ENCODE measurements at places on chromosomes 2 and 18. TPM values are rescaled to one million over a fixed set of nuclear protein-coding genes. Genes with fewer than 3 reads are reported as not detected.

- no peak for DNase-seq
Measured at GRCh38 chr2:20543469-20544152, 96.7 kb downstream of the RHOB start.

DNA sequence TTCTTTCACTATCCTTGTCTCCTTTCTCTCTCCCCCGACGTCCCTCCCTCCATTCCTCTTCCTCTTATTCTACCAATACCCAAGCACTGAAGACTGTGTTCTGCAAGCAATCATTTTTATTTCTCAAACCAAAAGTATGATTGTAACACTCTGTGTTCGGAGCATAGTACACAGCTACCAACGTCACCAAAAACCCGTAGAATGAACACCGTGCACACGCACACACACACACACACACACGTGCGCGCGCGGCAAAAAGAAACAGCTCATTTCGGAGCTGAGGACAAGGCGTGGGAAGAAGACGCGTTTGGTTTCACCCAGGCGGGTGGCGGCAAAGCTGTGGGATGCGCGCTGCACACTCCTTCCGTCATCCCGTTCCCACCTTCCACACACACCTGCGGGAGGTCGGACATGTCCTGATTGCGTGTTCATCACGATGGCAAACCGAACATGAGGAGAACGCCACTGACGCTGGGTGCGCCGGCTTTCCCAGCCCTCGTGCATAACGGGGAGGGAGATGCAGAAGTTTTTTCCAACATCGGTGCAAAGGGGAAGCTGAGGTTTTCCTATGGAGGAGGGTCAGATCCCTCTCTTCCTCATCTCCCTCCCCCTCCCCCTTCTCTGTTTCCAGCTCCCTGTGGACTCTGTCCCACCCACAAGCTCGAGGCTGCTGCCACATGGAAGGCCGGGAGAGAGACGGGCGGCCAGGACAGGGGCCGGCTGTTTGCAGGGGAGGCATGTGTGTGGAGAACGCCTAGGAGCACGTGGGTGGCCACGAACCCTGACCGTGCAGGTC is 20.4 kb downstream of the MBP start:
- peak; percentile 48 for DNase-seq

DNA sequence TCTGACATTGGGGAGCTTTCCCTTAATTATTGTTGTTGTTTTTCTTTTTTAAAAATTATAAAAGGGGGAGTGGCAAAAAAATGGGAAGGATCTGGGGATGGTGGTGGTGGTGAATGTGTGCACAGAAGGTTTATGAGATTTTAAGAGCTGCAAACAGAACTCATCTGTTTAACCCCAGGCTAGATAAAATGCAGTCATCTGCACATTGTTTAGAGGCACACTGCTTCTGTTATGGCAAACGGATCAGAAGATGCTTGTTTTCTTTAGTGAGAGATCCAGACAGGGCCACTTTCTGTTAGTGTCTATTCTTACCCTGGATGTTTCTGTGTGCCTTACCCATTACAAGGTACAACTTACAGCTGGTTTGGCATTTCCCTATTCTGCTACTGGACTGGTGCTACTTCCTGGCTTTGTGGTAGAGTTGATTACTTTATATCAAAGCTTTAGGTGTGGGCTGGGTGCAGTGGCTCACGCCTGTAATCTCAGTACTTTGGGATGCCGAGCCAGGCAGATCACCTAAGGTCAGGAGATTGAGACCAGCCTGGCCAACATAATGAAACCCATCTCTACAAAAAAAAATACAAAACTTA is 68.2 kb upstream of the NRP2 start:
- no peak for DNase-seq

DNA sequence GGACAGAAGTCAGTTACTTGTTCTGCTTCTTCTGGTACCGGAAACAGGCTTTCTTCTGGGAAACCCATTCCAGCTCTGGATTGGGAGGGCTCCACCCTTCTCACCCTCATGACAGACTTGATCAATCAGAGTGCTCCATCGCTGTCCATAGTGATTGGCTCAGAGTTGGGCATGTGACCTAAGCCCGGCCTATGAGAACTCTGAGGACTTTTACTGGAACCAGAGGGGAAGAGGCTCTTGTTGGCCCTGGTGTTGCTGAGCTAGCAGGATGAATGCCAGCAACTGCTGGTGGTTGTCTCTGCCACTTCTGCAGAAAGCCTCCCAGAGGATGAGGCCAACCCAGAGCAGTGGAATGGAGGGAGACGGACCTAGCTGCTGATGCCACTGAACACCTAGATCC is 33.3 kb downstream of the TMEM37 start:
- no peak for DNase-seq

- DNase-seq, result no peak
Measured at GRCh38 chr2:10283106-10284062, 19.3 kb upstream of the HPCAL1 start.

DNA sequence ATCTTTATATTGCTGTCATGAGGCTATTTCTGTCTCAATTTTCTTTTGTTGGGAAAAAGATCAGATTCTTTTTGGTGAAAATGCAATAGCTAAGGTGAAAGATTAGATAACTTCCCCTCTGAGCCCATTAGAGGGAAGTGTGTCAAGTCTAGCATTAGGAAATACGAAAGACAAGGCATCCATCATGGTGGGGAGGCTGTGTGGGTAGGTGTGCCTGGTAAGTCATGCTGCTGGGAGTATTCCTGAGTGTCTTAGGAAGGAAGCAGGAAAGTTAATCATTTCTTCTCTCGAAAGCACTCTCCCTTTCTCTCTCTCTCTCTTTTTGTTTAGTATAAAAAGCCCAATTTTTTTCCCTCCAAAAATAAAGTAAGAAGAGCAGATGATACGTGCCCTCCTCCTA is 780.2 kb upstream of the FSHR start:
- no peak for DNase-seq

GRCh38 chr18:63971320-63972001 is 1.6 kb downstream of the SERPINB8 start:
- no peak for DNase-seq

- DNase-seq, result no peak
Measured at GRCh38 chr2:36748166-36748565, 51.7 kb downstream of the VIT start.

- DNase-seq, result no peak
Measured at GRCh38 chr2:20352230-20352578, 1.6 kb upstream of the PUM2 start.

DNA sequence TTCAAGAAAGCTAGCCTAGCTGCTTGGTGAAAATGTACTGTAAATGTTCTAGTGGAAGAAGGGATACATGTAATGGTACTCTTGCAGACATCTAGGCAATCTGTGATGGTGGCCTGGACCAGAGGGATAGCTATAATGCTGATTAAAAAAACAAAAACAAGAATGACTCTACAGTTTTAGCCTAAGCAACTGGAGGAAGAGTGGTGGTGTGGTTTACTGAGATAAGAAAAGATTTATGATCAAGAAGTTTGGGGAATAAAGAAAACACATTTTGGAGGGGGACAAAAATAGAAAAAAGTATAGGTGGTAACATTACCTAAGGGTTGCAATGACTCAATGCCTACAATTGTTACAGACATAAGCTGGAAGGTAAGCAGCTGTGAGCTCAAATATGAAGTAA is 1080.7 kb upstream of the CELF4 start:
- no peak for DNase-seq

DNA sequence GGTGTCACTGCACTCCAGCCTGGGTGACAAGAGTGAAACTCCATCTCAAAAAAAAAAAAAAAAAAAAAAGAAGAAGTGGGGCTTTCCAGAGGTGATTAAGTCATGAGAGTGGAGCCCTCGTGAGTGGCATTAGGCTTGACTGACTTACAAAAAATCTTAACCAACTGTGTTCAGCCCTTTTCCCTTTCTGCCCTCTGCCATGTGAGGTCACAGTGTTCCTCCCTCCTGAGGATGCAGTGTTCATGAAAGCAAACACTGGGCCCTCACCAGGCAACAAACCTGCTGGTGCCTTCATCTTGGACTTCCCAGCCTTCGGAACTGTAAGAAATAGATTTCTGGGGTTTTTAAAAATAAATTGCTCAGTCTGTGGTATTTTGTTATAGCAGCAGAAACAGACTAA is 37.0 kb upstream of the METTL21A start:
- no peak for DNase-seq

GRCh38 chr18:58113337-58113736 is 69.3 kb downstream of the NEDD4L start:
- no peak for DNase-seq

DNA sequence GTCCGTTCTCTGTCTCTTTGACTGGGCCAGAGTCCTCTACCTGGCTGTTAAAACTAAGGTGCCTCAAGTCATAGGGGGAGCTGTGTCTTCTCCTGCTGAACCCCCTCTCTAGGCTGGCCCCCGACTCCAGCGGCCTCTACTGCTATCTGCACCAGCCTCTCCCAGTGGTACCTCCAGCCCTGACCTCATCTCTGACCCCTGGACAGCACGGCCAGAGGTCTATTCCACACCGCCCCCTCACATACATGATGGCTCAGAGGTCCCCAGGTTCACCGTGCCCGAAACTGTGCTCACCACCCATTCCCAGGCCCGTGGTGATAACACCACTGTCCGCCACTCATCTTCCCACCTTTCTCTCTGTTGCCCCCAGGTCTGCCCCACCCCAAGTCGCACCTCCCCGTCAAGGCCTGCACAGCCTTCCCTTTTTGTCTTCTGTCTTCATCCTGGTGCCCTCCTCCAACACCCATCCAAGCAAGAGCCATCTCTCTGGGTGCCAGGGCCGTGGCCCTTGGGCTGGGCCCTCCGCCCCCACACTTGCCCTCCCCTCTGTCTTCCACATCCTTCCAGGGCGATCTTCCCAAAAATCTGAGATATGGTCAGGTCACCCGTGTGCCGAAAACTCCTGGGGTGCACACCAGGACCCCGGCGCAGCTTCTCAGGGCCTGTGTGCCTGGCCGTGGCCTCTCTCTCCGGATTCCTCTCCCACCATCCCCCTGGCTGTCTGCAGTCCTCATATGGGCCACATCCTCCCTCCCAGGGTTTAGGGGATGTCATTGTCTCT is 134.4 kb upstream of the ID2 start:
- no peak for DNase-seq

- no peak for DNase-seq
Measured at GRCh38 chr2:221897718-221898117, 325.6 kb upstream of the EPHA4 start.

- no peak for DNase-seq
Measured at GRCh38 chr2:28869494-28870145, 489 bp downstream of the TRMT61B start.

DNA sequence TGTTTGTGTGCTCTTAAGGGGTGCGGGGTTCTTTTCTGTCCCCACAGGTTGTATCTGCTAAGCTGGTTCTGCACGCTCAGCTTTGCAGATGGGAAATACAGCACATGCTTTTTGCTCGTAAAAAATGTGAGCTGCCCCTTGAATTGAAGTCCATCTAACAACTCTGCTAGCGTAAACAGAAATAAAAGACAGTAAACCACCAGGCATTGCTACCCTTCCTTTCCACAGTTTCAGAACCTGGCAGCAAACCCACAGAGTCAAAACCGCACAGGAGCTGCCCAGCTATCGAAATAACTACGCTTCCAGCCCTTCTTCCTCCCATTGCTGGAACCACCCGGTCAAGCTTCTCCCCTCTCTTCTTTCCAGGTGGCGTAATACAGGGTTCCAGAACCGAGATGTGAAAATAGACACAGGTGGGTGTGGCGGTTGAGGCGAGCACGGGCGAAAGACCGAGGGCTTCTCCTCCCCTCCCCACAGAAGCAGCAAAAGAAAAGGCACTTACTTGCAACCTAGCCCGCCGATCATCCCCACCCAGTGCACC is 479 bp downstream of the SCN9A start:
- no peak for DNase-seq

DNA sequence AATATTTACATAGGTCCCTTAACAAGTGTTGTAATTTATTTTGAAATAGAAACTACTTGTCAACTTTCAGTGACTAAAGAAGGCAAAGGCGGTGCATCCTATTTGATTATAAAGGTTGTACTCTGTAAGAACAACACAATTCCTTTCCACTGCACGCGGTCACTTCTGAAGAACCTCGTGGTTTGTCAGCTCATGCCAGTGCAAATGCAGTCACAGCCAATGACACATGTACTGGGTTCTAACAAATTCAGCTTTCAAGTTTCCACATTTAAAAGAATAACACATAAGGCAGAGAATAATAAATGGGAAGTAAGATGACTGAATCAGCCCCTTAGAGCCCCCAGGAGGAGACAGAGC is 39.7 kb downstream of the CYB5A start:
- DNase-seq, result no peak

DNA sequence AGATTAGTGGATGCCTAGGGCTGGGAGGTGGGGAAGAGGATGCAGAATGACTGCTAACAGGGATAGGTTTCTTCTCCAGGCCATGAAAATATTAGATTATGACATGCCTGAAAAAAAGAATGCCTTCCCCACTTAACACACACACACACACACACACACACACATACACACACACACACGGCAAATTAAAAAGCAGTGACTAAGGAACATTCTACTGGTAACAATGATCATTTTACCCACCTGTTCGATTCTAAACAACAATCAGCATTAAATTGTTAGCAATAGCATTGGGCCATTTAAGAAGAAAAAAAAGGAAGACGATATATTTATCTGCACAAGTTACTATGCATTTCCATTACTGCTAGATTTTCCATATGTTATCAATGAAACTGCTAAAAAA is 10.8 kb downstream of the CACNB4 start:
- no peak for DNase-seq

- DNase-seq, result no peak
Measured at GRCh38 chr2:42867093-42868065, 75.0 kb upstream of the HAAO start.

DNA sequence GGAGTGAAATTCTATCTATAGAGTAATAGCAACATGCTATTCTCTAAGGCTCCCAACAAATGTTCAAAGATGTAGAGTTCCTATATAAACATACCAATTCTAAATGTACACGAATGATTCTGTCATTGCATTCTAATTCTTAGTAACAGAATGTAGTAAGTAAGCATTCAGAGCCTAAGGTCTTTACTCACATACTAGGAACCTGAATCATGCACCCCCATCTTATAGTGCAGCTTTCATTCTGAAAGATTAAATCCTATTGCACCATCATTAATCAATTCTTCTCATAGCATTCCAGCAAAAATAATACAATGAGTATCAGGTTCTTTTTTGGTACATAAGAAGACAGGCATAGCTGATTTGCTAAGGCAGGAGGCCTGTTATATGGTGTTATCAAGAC is 230.0 kb downstream of the NCKAP5 start:
- no peak for DNase-seq

- no peak for DNase-seq
Measured at GRCh38 chr18:37572736-37573135, 7.1 kb upstream of the CELF4 start.

GRCh38 chr2:46849046-46849715 is 66.4 kb downstream of the MCFD2 start:
- DNase-seq, result no peak

- DNase-seq, result no peak
Measured at GRCh38 chr2:37507051-37507410, 162.6 kb downstream of the QPCT start.

GRCh38 chr2:7037340-7038333 is 120.4 kb downstream of the RNF144A start:
- DNase-seq, result peak; percentile 63

The TMEM169 gene
- not detected for total RNA-seq

The SH3RF3 gene
- 4.6 TPM for total RNA-seq

The RAPH1 gene
- 62.3 TPM for total RNA-seq

The CEBPZOS gene
- 21.6 TPM for total RNA-seq

The NLRC4 gene
- 1.3 TPM for total RNA-seq

The STPG4 gene
- 0.32 TPM for total RNA-seq

The CRYGD gene
- not detected for total RNA-seq

The IL36RN gene
- not detected for total RNA-seq

The ANKRD29 gene
- total RNA-seq, result 9.9 TPM

The ANKRD44 gene
- total RNA-seq, result 41.3 TPM

The MEP1B gene
- total RNA-seq, result not detected

The INPP5D gene
- 20.0 TPM for total RNA-seq

The MARCO gene
- 58.6 TPM for total RNA-seq

All from breast epithelium (tissue), 4 donors.